Activated T-helper 1 cell treated with Interleukin-2 at 50 U/mL for 16 hours (primary cell): ENCODE measurements at places on chromosomes 7 and 10.

DNA sequence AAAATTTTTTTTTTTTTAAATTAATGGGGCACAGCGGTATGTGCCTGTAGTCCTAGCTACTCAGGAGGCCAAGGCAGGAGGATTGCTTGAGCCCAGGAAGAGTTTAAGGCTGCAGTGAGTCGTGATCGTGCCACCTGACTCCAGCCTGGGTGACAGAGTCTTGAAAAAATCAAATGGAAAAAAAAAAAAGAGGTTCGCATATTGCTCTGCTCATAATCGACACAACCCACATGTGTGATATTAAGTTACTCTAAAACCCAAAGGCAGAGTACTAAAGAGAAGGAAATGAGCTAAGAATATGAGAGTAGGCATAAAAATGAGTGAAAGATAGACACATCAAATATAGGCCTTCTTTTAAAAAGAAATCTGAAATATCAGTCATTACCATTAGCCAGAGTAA, 66.3 kb downstream of the IGF2BP3 start:
- no peak for DNase-seq

GRCh38 chr7:151195616-151196450, 8.8 kb upstream of the ASB10 start:
- no peak for DNase-seq

GRCh38 chr10:61653699-61654098, 9.0 kb upstream of the CABCOCO1 start:
- no peak for DNase-seq

- DNase-seq: no peak
These were observed 90.1 kb downstream of the HIF1AN start for GRCh38 chr10:100625816-100626215.

GRCh38 chr10:63591600-63592379, 70.6 kb downstream of the REEP3 start:
- DNase-seq: no peak

DNA sequence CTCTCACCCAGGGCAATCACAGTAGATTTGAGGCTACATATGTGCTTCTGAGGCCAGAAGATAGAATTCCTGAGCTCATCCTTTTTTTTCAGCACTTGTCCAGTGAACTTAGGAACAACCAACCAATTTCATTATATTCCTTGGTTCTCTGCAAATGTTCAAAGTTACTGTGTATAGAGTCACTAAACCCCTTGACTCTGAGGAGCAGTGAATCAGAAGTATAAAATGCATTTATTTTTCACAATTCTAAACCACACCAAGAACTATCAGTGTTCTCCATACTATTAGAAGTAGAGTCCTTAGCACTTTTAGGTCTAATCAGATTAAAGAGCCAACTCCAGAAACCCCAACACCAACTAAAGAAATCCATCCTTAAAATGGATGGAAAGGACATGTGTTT, 19.6 kb upstream of the PAPSS2 start:
- DNase-seq: no peak

- DNase-seq: no peak
These were observed 4.2 kb downstream of the TMEM270 start for GRCh38 chr7:73864981-73865711.

DNA sequence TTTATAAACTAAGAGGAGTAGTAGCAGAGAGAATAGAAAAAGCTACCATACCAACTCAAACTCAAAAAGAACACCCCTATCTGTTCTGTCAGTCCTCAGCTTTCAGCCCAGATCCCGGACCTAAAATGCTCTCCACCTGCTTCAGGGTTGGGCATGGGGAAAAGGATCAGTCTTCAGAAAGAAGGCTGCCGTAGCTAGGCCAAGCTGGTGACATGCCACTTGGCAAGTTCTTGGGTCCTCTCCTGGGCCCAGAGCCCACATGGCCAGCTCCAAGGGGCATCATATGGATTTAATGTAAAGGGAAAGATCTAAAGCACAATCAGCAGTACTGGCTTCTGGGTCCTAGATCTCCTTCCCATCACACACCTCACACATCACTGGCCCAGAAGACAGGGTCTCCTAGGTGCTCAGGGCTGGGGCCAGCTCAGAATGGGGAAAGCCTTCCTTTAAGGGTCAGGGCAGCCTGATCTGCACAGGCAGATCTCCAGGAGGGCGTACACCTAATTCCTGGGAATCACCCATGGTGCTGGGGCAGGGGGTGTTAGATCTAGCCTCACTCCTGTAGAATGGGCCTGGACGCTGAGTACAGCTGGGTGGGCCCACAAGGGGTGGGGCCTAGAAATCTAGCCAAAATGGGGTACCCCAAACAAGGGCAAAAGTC, 2.5 kb downstream of the VAX1 start:
- DNase-seq: no peak

DNA sequence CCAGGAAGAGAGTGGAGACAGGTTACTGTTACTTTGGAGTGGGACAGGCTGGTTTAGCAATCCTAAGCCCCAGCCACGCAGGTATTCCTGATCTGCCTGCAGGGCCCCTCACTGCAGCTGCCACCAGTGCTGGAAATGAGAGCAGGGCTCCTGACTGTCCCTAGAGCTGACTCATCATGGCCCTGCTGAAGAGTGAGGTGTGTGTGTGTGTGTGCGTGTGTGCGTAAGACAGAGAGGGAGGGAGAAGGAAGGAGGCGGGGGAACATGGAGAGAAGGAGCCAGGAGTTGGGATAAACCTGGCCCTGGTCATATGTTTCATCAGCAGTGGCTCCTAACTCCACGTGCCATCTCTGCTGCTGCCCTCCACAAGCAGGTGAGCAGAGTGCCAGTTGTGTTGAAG, 3.6 kb downstream of the FOXI2 start:
- no peak for DNase-seq
